Activated CD4-positive, alpha-beta T cell treated with anti-CD3 and anti-CD28 coated beads, Interleukin-2, Interleukin-6, amounts not matched to agents 100 ng/mL and 50 ng/mL, durations not matched to agents 16 hours and 8 hours (primary cell): ENCODE measurements at places on chromosomes 4 and X.

- no peak for DNase-seq
These were observed 300.8 kb downstream of the ZNF674 start for GRCh38 chrX:46244451-46244850.

- peak; percentile 22 for DNase-seq
These were observed 43.2 kb downstream of the ASMT start for GRCh38 chrX:1658071-1658491.

GRCh38 chrX:119187298-119187697 lies 48.8 kb upstream of the PGRMC1 start:
- DNase-seq = no peak

DNA sequence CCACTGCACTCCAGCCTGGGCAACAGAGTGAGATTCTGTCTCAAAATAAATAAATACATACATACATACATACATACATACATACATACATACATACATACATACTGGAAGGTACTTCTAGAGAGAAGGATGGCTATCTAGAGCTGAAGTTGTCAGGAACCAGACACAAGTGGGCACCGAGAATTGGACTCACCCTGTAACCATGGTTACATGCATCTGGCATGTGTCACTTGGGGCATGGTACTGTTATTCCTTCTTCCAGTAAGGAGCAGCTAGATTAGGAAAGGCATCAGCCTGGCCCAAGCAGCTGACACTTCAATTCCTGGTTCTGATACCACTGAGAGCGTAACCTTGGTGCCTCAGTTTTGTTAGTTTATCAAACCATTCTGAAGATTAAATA lies 127.1 kb downstream of the SH3KBP1 start:
- DNase-seq = no peak

GRCh38 chr4:16056681-16057385 lies 27.0 kb downstream of the PROM1 start:
- no peak for DNase-seq

GRCh38 chrX:44742480-44743155 lies 101.2 kb upstream of the DUSP21 start:
- DNase-seq = no peak

- DNase-seq = no peak
These were observed 20.8 kb downstream of the FGFR3 start for GRCh38 chr4:1813915-1814314.

DNA sequence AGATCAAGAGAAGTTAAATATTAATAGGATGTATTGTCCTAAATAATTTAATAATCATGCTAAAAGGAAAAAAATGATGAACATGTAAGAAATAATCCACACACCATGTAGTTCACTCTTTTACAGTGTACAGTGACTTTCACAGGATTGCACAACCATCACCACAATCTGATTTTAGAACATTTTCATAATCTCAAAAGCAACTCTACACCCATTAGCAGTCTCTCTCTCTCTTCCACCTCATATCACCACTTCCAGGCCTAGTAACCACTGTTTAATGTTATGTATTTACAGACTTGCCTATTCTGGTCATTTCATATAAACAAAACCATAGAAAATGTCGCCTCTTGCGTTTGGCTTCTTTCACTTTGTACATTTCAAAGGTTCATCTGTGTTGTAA lies 153.4 kb downstream of the FSTL5 start:
- no peak for DNase-seq

DNA sequence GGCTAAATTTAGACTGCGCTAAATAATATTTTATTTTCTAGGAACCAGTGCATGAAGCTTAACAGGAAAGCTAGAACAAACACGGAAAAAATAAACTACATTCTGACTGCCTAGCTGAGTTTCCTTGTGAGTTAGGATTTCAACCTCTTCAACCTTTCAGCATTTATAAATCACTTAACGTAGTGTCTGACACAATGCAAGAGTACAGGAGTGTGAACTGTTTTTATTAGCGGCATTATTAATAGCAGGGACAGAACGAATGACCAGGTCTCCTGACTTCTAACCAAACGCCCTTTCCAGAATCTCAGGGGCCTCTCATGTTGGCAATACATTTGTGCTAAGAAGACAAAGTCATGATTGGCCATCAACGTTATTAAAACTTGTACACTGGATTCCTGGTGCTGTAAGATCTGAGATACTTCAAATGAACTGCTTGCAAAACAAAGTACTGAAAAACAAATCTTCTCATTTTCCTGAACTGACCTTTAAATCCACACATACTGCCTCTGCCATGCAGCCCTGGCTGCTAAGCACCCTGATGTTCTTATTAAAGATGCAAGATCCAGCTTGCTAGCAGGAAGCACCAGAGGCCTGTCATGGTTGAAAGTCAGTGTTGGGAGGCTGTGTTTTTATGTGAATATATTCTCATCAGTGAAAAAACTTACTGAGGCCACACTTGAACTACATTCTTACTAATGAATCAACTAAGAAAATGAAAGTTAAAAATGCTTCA lies 380.4 kb upstream of the CPEB2 start:
- no peak for DNase-seq

DNA sequence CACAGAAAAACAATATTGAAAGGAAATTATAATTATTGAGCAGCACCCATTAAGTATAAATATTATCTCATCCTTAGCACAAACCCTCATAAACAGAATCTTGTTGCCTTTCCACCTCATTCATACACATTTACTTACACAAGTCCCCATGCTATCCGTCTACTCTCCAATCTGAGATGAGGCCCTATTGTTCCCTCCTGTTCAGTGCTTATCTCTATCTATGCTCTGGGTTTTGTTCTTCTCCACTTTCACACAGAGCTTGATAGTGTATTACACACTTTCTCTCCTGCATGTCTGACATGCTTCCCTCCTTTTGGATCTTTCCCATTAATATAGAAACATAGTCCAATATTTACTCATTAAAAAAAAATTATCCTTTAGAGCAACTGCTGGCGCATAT lies 238.2 kb upstream of the MAB21L2 start:
- no peak for DNase-seq

DNA sequence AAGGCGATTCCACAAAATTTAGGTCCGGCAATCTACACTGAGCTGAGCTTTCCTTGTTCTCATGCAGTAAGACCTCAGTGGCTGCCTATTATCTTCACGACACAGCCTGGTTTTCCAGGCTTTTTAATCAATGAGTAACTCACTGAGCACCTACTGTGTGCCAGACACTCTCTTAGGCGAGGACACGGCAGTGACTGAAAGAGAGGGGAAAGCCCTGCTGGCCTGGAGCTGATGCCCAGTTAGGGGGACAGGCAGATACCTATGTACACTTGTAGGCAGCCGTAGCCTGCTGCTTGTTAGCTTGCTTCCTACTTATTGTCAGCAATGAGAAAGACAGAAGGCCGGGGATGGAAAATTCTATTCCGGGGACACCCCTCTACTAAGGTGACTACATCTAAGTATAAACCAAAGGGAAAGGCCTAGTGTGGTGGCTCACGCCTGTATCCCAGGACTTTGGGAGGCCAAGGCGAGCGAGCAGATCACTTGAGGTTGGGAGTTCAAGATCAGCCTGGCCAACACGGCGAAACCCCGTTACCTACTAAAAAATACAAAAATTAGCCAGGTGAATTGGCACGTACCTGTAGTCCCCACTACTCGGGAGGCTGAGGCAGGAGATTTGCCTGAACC lies 3.8 kb downstream of the WDR1 start:
- no peak for DNase-seq

DNA sequence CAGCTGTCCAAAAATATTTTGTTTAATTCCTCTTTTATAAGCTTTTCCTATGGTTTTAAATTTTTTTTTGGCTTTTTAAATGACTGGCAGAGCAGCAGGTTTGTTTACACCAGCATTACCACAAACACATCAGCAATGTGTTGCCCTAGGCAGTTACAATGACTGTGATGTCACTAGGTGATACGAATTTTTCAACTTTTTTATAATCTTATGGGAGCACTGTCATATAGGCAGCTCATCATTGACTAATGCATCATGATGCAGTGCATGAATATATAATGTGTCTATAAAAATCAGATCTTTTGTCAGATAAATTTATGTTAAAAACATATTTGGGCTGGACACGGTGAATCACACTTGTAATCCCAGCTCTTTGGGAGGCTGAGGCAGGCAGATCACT lies 231.6 kb upstream of the SLIT2 start:
- DNase-seq = no peak

DNA sequence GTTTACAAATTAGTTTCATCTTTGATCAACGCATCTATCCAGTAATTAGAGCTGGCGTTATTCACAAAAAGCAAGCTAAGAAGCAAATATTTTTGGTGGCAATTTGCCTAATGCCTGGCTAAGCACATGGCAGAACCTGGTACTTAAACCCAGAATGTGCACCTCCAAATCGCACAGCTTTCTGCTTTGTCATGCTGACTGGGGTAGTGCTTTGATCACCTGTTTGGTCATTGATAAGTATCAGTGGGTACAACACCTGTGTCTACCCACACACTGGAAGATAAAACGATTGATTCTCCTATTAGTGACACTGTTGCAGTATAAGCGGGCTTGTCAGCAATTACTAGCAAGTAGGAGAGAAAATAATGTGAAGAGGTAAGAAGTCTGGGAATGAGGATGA lies 1.9 kb downstream of the NUDT6 start:
- DNase-seq = no peak

DNA sequence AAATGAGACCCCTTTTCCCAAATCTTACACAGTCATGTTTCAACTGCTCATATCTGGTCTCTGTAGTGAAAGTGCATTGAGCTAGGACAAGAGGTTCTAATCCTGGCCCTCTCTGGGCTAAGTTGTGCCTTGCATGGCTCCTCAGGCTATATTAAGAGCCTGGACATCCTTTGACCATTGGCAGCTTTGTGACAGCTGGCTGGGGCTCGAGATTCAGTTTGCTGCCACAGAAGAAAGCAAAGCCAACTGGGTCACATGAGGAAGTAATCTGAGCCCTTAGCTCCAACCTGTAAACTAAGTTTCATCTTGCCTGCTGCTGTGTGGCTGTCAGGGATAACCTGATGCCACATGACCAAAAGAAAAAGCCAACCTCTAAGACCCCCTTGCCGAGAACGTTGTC lies 51.8 kb upstream of the JADE1 start:
- DNase-seq = no peak

DNA sequence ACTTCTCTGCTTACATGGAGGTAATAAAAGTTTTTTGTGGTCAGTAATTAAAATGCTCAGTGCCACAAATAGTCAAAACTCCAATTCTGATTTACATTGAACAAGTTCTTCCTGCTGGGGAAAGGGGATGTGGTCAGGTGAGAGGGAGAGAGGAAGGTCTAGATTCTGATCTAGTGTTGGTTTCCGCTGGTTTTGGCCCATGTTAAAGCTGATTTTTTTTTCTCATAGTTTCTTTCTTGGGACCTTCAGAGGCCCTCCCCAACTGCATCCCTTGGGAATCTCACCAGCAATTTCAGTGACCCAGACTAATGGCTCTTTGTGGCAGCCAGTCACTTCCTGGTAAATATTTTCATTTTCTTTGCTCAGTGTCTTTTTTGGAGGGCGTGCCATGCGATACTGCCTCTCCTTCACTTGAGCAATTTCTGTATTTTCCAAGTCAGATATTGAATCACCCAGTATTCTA lies 332.7 kb downstream of the RAPGEF2 start:
- DNase-seq = peak; percentile 14

GRCh38 chr4:40506066-40506465 lies 123.6 kb downstream of the RBM47 start:
- DNase-seq = no peak

DNA sequence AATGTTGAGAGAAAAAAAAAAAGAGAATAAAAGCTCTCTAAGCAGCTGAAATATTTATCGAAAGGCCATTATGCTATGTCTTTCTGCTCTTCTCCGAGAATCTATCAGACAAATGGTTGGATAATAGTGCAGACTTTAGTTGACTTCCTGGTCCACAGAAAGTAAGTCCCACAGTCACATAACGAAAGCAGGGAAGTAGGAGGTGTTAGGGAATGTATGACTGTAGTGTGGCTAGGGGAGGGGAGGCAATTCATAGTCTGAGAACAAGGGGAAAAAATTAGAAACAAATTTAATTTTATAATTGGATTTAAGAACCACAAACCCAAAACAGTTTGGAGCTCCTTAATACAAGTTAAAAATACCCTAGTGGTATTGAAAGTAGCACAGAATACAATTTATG lies 79.7 kb upstream of the VEGFC start:
- no peak for DNase-seq

DNA sequence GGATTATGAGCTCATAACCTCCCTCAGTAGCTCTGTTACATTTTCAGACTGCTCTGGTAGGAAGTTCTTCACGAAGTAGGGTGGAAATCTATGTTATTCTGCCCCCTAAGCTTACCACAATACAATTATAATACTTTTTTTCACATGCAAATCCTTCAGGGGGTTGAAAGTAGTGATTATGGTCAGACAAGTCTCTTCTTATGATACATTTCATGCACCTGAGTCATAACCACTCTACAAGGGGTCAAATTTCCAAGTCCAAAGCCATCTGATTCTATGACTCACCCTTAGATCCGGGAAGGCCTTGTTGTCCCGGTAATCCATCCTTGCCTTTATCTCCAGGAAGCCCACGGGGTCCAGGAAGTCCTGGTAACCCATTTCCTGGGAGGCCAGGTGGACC lies 95.2 kb downstream of the ATG4A start:
- DNase-seq = no peak
